C1 segment of cervical spinal cord (tissue), 14 donors: ENCODE measurements at places on chromosomes 3 and 15.

GRCh38 chr3:158264894-158265293 lies 155.0 kb downstream of the RSRC1 start:
- no peak for DNase-seq

DNA sequence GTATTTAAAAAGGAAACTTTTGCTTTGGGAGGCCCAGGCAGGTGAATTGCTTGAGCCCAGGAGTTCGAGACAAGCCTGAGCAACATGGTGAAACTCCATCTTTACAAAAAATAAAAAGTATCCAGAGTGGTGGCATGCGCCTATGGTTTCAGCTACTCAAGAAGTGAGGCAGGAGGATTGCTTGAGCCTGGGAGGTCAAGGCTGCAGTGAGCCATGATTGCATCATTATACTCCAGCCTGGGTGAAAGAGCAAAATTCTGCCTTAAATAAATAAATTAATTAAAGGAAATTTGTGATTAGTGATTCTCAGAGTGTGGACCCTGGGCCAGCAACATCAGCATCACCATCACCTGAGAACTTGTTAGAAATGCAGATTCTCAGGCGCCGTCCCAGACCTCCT lies 9.9 kb upstream of the COMMD4 start:
- DNase-seq = no peak

DNA sequence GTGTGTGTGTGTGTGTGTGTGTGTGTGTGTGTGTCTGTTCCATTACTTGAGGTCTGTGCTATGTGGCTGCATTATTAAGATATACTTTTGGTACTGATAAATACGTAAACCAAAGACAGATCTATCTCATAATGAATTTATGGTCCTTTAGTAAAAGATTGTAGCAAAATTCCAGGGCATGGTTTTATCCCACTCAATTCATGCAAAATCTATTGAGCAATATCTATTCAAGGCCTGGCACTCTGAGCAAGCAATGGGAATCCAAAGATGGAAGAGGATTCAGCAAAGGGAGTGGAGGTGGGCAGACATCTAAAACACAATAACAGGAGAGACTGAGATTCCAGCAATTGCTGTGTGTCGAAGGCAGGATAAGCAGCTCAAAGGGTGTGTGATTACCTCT lies 86.8 kb downstream of the RFTN1 start:
- DNase-seq = no peak

GRCh38 chr3:177590826-177591225 lies 393.5 kb upstream of the TBL1XR1 start:
- DNase-seq = no peak

DNA sequence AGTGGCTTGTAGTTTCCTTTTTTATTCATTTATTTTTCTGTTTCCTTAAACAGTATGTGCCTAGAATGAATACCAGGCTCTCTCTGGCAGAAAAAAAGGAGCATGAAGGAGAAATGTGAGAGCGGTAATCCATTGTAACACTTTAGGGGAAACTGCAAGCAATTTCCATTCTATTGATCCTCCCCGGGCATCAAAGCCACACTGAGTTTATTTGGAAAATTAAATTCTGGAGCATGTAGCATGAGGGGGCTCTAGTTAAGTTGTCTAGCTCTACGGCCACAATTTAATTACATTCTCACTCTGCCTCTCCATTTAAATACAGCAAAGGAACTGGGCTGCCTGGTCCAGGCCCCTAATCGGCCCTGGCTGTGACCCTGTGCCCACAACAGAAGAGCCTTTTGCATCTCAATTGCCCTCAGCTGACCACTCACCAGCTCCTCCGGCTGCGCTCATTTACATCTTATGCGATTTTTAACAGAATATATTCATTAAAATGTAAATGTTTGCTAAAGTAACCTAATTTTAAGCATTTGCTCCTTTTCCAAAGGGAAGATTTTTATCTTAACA lies 72.9 kb downstream of the MEGF11 start:
- DNase-seq = no peak

GRCh38 chr3:40083066-40083465 lies 226.4 kb upstream of the EIF1B start:
- no peak for DNase-seq

GRCh38 chr3:158539414-158540014 lies 31.5 kb upstream of the MLF1 start:
- DNase-seq = no peak

DNA sequence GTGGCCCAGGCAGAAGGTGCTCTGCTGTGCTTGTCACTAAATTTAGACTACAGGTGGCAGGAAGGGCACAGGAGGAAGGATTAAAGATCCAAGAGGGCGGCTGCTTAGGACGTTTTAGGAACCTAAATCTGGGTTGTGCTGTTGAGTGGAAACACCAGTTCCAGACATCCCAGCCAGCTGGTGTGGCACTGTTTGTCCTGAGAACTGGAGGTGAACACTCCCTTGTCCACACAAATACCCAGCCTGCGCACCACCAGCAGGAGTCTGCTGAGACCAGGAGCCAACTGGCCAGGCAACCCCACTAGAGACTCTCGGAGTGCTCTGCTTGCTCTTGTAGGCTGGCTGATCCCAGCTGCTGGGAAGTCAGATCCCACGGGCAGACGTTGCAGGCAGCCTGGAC lies 30.3 kb upstream of the UACA start:
- DNase-seq = no peak

DNA sequence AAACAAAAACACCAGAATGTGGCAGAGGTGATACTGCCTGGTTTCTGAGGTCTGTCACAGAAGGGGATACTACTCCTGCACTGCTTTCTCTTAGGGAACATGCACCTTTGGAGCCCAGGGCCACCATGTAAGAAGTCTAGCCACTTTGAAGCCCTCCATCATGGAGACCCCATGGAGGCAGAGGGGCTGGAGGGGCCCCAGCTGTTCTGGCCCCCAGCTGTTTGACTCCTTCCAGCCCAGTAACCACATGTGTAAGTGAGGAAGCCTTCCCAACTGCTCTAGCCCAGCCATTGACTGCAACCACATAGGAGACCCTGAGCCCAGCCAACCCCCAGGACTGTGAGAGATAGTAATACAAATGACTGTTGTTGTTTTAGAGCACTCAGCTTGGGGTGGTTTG lies 9.0 kb upstream of the IGDCC4 start:
- no peak for DNase-seq

DNA sequence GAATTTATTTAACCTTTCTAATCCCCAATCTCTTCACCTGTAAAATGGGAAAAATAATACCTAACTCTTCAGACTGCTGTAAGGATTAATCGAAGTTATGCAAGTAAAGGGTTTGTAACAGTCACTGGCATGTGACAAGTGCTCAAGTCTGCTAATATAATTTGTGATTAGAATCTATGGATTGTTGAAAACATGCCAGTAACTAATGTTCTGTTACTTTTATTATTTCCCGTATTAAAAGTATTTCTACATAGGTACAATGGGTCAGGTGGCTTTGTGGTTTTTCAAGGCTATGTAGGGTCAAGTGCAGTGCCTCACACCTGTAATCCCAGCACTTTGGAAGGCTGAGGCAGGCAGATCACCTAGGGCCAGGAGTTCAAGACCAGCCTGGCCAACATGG lies 29.4 kb downstream of the ULK4 start:
- no peak for DNase-seq

DNA sequence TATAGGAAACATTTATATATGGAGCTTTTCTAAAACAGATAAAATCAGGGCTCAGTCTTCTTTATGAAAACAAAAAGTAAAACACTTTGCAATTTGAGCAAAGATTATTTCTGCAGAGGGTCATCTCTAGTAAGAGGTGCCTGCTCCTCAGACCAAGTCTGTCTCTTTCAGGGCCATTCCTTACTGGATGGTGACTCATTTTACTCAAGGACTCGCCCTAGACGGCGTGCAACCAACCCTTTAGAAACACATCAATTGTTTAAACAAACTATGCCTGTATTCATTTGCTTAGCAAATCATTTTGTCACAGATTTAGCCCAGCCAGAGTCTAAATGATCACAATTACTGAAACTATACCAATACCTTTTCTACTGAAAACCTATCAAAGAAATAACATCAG lies 242.8 kb upstream of the ICE2 start:
- no peak for DNase-seq

DNA sequence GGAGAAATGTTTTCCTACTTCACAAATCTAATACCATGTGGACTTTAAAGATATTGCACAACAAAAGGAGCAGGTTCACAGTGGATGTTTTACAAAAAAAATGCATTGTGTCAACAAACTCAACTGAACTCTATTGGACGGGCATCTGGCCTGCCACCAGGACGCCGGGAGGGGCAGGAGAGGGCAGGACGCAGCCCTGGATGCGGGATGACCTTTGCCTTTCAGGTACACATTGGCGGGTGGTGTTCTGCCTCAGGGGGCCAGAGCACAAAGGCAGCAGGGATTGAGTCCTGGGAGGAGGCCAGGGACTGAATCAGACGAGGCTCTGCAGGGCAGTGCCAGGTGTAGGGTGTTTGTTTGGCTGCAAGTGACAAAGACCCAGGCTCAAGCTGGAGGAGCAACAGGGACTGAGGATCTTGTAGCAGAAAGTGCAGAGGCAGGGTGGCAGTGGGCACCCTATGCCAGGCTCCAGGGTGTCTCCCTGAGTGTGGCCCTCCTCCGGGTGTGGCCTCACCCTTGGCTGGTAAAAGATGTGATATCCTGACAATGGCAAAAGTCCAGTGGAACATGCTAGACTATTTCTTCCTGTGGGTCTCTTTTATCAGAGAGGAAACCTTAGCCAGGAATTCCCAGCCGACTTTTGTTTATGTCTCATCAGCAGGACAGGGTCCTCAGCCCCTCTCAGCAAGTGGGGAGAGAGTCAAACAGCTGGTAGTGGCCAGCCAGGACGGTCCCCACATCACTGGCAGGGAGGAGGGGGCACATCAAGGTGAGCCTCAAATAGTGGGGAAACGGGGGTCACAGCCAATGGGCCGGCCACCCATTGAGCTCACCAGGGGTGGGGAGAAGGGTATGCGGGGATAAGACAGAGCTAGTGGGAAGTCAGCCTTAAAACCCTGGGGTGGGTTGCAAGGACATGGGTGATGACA lies 29.7 kb upstream of the KLF13 start:
- DNase-seq = no peak

DNA sequence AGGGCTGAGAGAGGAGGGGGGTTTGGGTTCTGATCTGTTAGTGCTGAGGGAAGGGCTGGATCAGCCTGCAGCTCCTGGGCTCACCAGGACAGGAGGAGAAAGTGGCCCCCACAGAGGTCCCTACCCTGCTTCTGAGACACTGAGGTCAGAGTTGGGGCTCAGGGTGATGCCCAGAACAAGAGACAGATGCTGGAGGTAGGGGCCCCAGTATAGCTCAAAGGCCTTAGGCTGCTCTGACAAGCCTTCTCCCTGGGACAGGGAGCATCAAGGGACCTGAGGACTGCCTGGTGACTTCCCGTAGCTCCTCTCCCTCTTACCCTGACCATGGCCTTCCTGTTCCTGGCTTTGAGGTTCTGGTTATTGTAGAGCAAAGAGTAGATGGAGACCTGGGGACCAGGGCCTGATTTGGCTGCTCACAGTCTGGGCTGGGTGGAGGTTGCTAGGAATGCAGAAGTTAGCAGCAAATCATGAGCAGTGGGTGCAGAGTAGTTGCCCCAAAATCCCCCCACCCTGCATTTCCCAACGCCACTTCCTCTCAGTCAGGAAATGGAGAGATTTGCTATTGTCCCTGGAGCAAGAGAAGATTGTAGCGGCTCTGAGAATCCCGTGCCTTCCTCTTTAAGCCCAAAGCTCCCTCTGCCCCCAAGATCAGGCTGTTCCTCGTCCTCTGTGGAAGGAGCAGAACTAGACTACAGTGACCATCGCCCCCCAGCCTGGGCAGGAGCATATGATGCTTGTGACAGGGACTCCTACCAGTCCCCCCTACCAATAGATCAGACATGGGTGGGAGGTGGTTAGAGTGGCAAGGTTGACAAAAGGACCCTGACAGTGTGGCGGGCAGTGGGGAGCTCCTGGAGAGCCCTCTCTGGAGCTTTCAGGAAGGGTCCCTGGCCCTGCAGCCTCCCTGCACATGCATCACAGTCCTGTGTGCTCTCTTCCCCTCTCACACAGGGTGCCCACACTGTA lies 47.4 kb upstream of the SEC22A start:
- DNase-seq = no peak

GRCh38 chr3:191357909-191358308 lies 27.6 kb upstream of the UTS2B start:
- DNase-seq = no peak

GRCh38 chr3:193921465-193921864 lies 214.5 kb upstream of the HES1 start:
- DNase-seq = no peak

DNA sequence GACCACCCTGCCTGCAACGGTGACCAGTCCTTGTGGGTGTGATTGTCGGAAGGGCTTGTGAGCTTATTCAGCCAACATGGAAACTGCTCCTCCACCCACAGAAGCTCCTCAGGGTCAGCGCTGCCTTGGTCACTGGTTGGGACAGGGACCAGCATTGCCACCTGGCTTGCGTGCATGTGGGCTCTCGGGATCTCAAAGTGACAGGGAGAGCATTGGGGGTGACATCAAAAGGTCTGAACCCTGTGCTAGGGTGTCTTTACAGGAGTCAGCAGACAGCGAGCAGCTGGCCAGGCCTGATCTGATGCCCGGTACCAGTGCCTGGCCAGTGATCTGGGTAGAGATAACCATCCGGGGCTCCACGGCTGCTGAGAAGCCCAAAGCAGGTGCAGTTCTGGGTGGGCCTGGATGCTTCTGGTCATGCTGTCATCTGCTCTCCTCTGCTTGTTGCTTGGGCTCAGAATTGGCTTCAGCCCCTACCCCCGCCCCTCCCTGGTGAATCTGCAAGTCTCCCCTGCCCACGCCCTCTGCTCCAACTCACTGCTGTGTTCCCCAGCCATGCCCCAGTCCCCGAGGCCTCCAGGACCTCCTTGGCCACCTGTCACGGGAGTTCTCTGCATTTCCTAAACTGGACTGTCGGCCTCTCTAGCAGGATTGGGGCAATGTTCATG lies 134.8 kb downstream of the NSMCE3 start:
- DNase-seq = no peak

DNA sequence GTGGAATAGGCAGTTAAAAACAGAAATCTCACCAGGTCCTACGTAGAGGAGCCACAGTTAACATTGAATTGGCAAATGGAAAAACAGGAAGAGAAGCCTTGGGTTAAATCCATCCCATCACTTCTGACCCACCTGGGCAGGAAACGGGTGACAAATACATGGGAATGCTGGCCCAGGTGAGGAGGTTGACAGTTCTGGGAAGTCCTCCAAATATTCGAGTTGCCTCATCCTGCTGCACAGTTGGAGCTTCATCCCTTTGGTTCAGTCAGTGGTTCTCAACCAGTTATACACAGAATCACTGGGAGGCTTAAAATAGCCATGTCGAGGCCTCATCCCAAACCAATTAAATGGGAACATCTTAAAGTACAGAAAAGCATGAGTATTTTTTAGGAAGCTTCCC lies 5.3 kb downstream of the MYZAP start:
- DNase-seq = no peak
